ENCODE measurements at places on chromosomes 5 and 9.

GRCh38 chr9:127349483-127350113, 47.4 kb upstream of the SLC2A8 start:
- DNase-seq, result no peak

DNA sequence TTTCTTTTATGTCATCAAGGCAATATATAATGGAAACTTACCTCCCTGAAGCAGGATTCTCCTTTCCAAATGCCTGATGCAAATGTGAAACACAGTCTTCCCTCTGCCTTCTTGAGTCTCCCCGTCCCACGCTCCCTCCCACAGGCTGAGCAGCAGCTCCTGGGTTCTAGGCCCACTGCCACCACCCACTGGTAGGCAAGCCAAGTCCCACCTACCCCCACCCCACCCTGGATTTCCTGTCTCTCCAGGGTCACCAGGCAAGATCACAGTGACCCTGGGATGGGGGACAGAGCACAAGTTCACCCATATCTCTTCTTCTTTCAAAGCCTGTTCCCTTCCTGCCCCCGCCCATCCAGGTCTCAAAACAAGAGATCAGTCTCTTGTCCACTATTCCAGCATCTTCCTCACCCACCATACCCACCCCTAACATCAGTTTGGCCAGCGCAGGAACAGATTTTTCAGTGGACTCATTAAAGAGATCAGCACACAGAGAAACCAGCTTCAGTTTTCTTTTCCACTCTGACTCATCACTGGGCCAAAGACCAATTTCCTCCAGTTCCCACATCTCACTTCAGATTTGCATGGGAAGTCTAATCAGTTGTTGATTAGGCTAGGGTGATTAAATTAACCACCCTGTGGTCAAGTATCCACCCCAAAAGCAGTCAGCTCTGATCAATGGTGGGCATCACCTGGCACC, 151.5 kb downstream of the ACTL7B start:
- DNase-seq, result no peak

GRCh38 chr5:78320401-78320800, 25.9 kb upstream of the AP3B1 start:
- no peak for DNase-seq

- DNase-seq, result no peak
These were observed 47.5 kb downstream of the NLN start for GRCh38 chr5:65769539-65769938.

DNA sequence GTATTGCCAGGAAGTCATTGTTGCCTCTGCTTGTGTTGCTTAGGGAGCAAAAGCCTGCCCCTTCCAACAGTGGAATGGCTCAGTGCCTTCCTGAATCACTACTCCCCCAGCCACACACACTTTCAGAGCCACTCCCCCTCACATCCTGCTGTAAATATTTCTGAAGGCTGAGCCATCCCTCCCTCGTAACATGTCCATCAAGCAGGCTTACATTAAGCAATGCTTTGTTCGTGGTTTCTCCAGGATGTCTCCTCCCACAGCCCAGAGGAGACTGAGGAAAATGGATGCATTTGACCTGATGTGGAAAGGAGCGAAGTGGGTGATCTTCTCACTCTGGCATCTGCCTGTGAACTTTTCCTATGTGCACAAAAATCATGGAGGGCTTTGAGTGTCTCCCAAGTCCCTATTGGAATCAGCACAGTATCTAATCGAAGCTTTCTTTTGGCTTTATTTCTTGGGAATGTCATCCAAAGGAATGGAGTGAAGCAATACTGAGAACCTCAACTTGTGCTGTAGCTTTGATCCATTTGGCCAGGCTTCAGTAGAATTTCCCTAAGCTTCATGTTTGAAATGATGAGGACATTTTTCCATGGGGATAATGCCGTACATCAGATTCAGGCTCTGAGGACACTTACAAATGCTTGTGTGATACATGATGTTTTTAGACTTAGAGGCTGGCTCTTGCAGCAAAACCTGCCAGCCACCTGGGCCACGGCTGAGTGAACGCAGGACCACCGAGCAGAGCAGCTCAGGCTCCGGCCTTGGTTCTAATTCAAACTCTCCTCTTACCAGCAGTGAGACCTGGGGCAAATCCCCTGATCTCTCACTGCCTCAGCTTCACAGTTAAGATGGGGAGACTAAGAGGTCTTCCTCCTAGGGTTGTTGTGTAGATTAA, 389.1 kb downstream of the ENC1 start:
- peak; percentile 90 for DNase-seq

DNA sequence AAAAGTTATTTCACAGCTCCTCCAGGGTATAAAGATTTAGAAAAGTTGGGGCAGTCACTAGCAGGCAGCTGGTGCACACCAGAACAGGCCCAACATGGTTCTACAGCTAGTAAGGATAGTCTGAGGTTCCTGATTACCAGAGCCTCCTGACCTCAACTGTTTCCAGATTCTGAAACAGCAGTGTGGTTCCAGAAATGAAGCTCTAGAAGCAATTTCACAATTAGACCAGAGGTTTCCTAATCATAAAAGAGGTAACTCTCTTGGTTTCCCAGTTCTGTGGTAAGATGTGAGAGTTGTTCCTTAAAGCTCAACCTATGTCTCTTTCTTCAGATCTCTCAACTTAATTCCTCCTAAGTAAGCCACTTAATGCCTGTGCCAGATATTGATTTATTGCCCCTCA, 11.9 kb downstream of the AGTPBP1 start:
- DNase-seq, result no peak

GRCh38 chr5:134550271-134551214, 25.1 kb downstream of the JADE2 start:
- DNase-seq, result no peak
